ENCODE measurements at places on chromosomes 13 and 19. TPM values are rescaled to one million over a fixed set of nuclear protein-coding genes. Genes with fewer than 3 reads are reported as not detected.
A peak's percentile ranks its signal among the peaks of the same experiment; 100 is the strongest.

Gene LCP1
- total RNA-seq: 21.3 TPM

Gene NCCRP1
- total RNA-seq: not detected

Gene C19orf67
- not detected for total RNA-seq

Gene DOCK6
- total RNA-seq: 1.8 TPM

Gene ZNF317
- total RNA-seq: 15.9 TPM

Gene KLK5
- not detected for total RNA-seq

Gene DPF1
- total RNA-seq: 8.3 TPM

Gene EXOC3L2
- not detected for total RNA-seq

Gene ERCC2
- 51.7 TPM for total RNA-seq

Gene SULT2A1
- not detected for total RNA-seq

- DNase-seq: no peak
Measured at GRCh38 chr13:93589788-93590187, 363.2 kb downstream of the GPC6 start.

GRCh38 chr13:79709471-79709870, 228.5 kb downstream of the NDFIP2 start:
- peak; percentile 16 for DNase-seq

GRCh38 chr13:97464561-97464960, 30.6 kb downstream of the RAP2A start:
- DNase-seq: no peak

DNA sequence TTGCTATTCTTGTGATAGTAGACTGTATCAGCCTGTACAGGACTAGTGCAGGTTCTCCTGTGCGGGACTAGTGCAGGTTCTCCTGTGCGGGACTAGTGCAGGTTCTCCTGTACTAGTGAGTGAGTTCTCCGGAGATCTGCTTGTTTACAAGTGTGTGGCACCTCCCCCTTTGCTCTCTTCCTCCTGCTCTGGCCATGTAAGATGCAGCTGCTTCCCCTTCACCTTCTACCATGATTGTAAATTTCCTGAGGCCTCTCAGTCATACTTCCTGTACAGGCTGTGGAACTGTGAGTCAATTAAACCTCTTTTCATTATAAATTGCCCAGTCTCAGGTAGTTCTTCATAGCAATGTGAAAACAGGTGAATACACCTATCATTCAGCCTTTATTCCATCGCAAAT, 289.6 kb downstream of the TEX29 start:
- DNase-seq: no peak

DNA sequence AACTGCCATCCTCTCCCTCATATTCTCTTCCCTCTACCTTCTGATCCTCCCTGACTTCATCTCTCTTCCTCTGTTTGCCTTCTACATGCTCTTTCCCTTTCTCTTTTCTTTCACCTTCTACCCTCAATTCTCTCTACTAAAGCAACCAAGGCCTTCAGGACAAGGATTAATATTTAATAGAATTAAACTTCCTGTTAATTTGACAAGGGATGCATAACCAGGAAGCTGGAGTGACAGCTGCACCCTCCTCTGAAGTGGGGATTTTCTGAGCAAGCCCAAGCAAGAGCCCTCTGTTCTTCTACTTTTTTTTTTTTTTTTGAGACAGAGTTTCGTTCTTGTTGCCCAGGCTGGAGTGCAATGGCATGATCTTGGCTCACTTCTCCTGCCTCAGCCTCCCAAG, 63.4 kb upstream of the MED4 start:
- DNase-seq: no peak

DNA sequence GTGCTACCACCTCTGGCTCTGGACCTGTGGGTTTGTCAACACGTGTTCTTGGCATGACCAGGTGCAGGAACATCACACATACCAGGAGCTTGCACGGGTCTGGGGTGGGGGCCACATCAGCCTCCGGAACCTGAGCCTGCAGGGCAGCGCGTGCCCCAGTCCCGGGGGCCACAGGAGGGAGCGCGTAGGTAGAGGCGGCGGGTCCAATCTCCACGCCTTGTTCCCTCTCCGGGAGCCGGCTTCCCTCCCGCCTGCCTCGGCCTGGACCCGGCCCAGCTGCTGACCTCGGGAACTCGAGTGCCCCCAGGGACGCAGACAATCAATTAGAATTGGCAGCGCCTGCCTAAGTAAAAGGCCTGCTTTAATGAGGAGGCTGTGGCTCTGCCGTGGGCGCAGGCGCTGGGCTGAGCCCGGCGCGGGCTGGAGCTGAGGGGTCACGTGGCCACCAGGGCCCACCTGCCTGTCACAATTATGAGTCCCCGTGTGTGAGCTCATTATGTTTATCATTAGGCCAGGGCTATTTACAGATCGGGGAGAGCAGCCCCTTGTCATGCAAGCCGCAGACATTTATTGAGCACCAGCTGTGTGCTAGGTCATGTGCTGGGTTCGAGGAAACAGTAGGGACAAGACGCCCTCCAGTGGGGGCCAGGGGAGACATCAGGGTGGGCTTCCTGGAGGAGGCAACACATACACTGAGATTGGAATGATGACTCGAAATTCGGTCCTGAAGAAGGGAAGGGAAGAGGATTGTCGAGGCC, 32.2 kb upstream of the TNFAIP8L1 start:
- no peak for DNase-seq

DNA sequence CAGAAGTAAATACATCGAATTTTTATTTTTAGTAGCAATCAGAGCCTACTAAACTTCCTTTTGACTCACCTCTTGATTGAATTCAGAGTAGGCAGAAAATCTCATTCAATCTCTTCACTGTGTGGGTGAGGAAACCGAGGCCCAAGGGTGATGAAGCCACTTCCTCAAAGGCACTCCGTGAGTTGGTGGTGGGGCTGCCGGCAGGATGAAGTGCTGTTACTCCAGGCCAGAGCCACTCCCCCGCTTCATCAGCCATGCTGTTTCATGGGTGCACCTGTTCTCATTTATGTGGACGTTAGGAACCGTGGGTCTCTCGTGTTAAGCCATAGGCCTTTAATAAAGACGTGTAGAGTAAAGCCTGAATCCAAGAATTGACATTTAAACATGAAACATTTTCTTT, 13.2 kb downstream of the ING1 start:
- DNase-seq: no peak

- DNase-seq: no peak
Measured at GRCh38 chr19:45500918-45501729, 2.9 kb downstream of the PPM1N start.

DNA sequence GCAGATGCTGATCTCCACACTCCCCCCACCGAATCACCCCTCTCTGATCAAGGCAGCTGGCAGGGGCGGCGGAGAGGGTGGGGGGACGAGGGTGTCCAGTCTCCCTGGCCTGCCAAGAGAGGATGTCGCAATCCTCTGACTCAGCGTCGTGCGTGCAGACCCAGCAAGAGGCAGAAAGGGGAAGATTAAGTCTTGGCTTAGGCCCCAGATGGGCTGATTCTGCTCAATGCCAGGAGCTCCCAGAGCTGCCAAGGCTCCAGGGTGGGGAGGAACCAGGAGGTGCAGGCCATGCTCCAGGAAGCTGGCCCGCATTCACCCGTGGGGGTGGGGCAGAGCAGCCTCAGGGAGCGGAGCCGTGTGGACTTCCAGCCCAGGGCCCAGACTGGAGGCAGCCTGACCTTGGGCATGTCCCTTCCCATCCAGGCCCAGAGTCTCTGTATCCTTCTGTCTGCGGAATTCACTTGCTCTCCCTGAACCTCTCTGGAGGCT, 6.6 kb upstream of the BCL3 start:
- peak; percentile 100 for DNase-seq

- peak; percentile 71 for DNase-seq
Measured at GRCh38 chr19:17757125-17757524, 5.8 kb downstream of the FCHO1 start.

DNA sequence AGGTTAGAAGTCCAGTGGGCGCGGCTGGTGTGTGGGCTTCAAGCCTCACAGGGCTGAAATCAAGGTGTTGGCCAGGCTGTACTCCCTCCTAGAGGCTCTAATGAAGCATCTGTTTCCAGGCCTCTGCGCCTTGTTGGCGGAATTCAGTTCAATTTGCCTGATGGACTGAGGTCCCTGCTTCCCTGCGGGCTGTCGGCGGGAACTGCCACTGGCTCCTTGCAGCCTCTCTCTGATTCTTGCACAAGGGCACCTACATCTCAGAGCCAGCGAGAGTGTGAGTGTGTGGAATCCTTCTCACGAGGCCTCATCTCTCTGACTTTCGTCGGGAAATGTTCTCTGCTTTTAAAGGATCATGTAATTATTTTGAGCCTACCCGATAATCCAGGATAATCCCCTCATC, 128.6 kb downstream of the DLEU7 start:
- DNase-seq: no peak

- DNase-seq: no peak
Measured at GRCh38 chr13:110269509-110270185, 37.3 kb downstream of the COL4A1 start.

GRCh38 chr13:100394005-100394695, 194.4 kb downstream of the GGACT start:
- peak; percentile 65 for DNase-seq

GRCh38 chr13:73428706-73429105, 369.9 kb downstream of the KLF5 start:
- DNase-seq: no peak

DNA sequence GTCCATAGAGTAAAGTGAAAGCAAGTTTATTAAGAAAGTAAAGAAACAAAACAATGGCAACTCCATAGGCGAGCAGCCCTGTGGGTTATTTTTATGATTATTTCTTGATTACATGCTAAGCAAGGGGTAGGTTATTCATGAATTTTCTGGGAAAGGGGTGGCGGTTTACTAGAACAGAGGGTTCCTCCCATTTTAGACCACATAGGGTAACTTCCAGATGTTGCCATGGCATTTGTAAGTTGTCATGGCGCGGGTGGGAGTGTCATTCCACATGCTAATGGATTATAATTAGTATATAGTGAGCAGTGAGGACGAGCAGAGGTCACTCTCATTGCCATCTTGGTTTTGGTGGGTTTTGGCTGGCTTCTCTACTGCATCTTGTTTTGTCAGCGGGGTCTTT, 8.4 kb upstream of the DCUN1D2 start:
- DNase-seq: no peak

- DNase-seq: no peak
Measured at GRCh38 chr19:39874404-39874803, 28.2 kb upstream of the FBL start.

DNA sequence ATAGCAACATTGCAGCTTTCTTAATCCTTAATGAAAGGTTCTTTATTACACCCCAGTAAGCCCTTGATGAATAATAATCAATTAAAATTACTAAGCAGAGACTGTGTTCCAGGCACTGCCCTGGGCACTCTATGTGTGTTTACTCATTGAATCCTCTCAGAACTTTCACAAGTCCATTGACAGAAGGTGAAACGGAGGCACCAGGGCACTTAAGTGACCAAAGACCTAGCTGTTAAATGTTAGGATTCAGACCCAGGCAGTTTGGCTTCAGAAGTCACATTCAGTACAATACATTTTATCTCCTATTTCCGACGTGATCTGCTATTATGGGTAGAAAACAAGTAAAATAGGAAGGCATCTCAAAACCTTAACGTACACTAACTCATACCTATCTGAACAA, 2.7 kb downstream of the GPR183 start:
- no peak for DNase-seq

DNA sequence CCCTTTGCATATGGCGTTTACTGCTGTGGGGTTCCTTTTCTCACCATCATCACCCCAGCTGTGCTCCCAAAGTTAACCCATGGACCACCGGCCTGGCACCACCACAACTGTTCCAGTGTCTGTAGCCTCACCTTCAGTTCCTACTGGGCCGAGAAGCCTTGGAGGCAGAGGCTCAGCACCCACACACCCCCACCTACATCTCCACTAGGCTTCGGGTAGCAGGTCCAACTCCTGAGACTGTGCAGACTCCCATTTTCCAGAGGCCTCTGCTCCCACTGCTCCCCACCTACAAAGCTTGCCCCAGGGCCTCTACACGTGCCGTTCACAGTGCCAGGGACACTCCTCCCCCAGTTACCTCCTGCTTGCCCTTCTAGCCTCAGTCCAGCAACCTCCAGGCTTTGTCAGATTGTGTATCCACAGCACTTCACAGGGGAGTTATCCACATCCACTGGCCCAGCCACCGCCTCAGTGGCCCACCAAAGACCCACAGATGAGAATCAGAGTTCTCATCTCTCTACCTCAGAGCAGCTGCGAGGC, 14.1 kb downstream of the SLC27A5 start:
- DNase-seq: no peak

- peak; percentile 52 for DNase-seq
Measured at GRCh38 chr19:19259741-19260140, 13.4 kb downstream of the TM6SF2 start.

- peak; percentile 2 for DNase-seq
Measured at GRCh38 chr13:63307228-63307627, 1891.6 kb upstream of the PCDH20 start.
